Activated naive CD4-positive, alpha-beta T cell (primary cell): ENCODE measurements at places on chromosomes 1 and 21.
A peak's percentile ranks its signal among the peaks of the same experiment; 100 is the strongest.

DNA sequence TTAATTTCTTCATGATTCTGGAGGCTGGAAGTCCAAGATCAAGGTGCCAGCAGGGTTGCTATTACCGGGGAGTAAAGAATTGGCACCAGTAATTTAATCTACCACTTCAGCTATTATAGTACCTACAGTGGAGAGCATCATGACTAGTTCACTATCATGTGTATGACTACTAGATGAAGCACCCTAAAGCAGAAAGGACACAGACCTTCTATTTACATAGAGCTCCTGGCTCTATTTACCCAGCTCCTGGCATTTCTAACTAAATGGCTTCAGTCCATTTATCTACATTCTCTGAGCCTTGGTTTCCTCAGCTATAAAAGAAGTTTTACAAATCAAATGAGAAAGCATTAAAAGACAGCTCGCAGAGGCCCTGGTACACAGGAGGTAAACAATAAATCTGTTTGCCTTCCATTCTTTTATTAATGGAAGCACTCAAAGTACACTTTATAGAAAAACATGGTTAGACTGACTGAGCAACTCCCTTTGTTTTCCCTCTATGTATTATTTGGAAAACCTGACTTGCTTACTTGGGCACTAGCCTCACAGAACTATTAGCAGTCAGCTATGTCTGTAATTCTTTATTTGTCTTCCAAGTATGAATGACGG, 203.0 kb downstream of the SLC35F3 start:
- DNase-seq = no peak

GRCh38 chr1:159999204-159999603, 32.6 kb downstream of the PIGM start:
- DNase-seq = no peak

GRCh38 chr1:173568483-173568882, 34.4 kb downstream of the SLC9C2 start:
- no peak for DNase-seq

DNA sequence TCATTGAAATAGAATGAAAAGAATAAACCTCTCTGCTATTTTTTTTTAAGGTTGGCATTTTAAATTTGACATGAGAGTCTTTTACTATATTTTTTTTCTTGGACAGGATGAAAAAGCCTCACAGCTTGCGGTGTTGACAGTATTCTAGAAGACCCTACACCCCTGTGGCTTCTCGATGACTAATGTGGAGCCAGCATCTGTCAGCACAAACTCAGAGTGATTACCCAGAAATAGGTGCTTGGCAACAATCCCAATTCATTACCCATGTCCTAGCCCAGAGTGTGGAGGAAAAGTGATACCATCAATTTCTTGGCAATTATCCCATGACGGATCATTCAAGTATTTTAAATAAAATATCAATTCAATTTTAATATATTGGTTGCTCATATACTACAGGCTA, 186.8 kb upstream of the MAP1LC3C start:
- no peak for DNase-seq

- DNase-seq = no peak
These were observed 41.1 kb downstream of the UMODL1 start for GRCh38 chr21:42112238-42112637.

- no peak for DNase-seq
These were observed 14.7 kb upstream of the GSTM4 start for GRCh38 chr1:109641078-109641740.

DNA sequence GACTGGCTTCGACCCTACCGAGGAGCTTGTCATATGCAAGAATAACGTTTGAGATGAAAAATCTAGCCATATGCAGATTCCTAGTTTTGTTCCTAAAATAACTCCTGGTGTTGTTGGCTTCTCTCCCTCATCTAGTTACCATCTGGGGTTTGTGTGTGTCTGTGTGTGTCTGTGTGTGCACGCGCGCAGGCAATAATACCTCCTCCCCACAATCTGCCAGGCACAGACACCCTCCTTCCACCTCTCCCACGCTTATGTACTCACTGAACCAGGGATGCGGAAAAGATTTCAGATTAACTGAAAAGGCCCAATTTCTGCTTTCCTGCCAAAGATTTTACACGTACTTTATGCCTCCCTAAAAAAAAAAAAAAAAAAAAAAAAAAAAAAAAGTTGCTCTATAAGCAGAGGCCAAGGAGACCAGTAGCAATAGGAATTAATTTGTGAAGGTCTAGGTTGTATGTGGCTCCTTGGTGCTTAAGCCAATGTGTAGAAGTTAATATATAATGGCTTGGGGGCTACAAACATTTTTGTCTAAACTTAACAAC, 452.7 kb downstream of the NUF2 start:
- no peak for DNase-seq

GRCh38 chr1:186750257-186750656, 70.0 kb upstream of the PTGS2 start:
- no peak for DNase-seq

DNA sequence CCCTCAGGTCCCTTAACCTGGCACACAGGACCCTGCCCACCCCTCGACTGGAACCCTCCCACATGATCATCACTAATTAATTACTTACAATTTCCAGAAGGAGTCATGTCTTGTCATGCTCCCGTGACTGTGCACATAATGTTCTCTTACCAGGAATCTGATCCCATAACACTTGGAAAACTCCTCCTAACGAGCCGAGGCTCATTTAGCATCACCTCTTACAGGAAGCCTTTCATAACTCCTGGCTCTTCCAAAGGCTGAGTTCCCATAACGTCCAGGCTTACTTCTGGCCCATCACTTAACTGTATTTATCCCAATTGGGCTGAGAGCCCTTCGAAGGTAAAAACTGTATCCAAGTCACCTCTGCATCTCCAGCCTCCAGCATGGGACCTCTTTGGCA, 147.9 kb upstream of the JUN start:
- DNase-seq = no peak

DNA sequence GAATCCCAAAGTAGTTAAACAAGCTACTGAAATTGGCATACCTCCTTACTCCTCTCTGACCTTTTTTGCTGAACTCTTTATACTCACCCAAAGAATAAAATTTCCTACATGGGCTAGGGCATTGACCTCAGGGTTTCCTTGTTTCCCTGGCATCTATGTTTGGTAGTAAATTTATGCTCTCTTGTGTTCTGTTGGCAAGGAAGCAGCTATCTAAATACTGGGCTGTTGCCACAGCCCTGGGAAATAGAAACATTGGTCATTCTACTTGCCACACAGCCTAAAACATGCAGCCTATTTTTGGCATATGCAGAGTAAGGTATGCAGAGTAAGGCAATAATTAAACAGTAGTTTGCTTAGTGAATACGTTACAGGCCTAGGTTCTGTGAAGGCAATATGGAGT, 351.4 kb downstream of the HLX start:
- no peak for DNase-seq

DNA sequence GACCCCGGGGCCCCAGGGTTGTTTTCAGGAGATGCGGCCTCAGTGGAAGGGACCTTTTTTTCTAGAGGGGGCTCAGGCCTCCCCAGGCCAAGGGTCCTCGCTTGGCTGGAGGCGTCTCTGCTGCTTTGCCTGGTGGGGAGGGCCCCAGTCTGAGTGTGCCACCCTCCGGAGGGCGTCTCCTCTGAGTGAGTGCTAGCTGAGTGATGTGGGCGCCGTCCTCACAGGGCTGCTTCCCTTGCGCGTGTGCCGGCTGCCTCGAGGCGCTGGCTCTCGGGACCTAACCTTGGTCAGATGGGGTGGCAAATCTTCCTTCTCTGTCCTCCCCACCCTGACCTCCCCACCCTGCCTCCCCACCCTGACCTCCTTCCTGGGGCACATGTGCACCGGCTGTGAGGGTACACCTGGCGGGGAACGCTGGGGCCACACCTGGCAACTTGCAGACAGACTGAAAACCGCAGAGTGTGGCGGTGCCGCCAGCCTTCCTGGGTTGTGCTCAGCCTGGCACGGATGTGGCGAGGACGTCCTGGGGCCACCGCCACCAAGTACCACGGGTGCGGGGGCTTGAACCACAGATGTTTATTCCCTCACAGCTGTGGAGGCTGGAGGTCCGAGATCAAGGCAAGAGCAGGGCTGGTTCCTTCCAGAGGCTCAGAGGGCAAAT, 93.0 kb upstream of the TTC34 start:
- DNase-seq = peak; percentile 35

DNA sequence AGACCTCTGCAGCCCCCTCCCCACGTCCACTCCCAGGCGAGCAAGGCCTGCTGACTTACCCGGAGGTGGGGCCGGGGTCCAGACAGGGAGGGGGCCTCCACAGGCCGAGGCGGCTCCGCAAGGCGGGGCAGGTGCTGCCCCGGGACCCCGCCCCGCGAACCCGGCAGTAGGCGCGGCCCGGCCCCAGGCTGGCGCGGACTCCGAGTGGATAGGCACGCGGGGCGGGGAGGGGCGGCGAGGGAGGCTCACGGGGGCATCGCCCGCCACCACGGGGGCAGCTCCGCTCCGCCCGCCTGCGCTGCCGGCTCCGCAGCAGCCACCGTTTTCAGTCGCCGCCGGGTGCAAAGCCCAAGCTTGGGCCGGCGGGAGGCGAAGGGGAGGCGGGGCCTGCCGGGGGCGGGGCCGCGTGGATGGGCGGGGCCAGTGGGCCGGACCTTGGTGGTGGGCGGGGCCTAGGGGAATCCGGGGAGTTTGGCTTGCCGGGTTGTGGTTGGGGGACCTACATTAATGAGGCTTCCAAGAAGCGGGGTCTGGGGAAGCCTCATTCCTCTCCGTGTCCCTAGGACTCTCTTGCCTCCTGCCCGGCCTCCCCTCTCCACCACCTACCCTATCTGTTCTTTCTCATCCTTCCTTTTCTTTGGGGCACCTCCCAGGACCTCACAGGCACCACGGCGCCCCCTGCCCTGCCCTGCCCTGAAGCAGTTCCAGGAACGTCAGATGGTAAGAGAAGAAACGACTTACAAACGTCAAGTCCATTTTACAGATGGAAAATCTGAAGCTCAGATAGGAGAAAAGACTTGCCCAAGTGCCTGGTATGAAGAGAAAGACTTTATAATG, at the start of gene RIMS3:
RIMS3 (minus strand) TSS at position 348 of the 837 bp plus-strand sequence. CDS start 23,757 bp downstream, outside the sequence.
- DNase-seq = peak; percentile 62

- no peak for DNase-seq
These were observed at the start of gene PLPP3 for GRCh38 chr1:56578963-56579875. TSS of gene PLPP3 (minus strand) at chr1:56579563. CDS start at chr1:56579016, 547 bp downstream.

- DNase-seq = no peak
These were observed 65.6 kb upstream of the SCCPDH start for GRCh38 chr1:246658567-246658966.

DNA sequence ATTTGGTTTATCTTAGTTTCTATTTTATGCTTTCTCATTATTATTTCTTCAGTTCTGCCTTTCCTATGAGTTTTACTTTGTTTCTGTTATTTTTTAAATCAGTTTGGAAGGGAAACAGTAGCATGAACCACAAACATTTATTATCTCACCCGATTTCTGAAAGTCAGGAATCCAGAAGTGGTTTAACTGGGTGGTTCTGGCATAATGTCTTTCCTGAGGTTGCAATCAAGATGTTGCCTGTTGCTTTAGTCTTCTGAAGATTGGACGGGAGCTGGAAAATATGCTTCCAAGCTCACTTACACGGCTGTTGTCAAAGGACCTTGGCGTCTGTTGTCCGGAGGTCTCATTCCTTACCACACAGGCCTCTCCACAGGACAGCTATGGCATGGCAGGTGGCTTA, 50.4 kb downstream of the SNRPE start:
- no peak for DNase-seq

- DNase-seq = no peak
These were observed 5.7 kb downstream of the KNCN start for GRCh38 chr1:46545784-46546183.
